ENCODE measurements at places on chromosomes 16 and 17. TPM values are rescaled to one million over a fixed set of nuclear protein-coding genes. Genes with fewer than 3 reads are reported as not detected.

ACE gene
- total RNA-seq: 4.8 TPM

KRTAP9-6 gene
- total RNA-seq: not detected

TP53TG3C gene
- total RNA-seq: not detected

CAPNS2 gene
- total RNA-seq: 21.4 TPM

USP43 gene
- 0.96 TPM for total RNA-seq

IL21R gene
- 0.72 TPM for total RNA-seq

CD300LG gene
- total RNA-seq: not detected

DPEP3 gene
- not detected for total RNA-seq

CCDC78 gene
- total RNA-seq: 0.24 TPM

PTX4 gene
- total RNA-seq: not detected

TOP2A gene
- 11.8 TPM for total RNA-seq

CACNG1 gene
- total RNA-seq: not detected

CETP gene
- not detected for total RNA-seq

KRT23 gene
- total RNA-seq: 24.3 TPM

BBS2 gene
- total RNA-seq: 52.7 TPM

MYO15A gene
- total RNA-seq: 4.3 TPM

CRYM gene
- total RNA-seq: 29.4 TPM

Measured in umbilical cord (tissue), 2 donors.